ENCODE measurements at places on chromosomes 5 and 9. TPM values are rescaled to one million over a fixed set of nuclear protein-coding genes. Genes with fewer than 3 reads are reported as not detected.

- DNase-seq: no peak
Measured at GRCh38 chr5:111960476-111961215, 203.7 kb upstream of the NREP start.

- peak; percentile 75 for DNase-seq
Measured at GRCh38 chr9:78035383-78035993, 3.9 kb upstream of the GNAQ start.

The ARHGEF39 gene
- 0.39 TPM for total RNA-seq

- DNase-seq: no peak
Measured at GRCh38 chr5:53369681-53370080, 110.7 kb upstream of the FST start.

DNA sequence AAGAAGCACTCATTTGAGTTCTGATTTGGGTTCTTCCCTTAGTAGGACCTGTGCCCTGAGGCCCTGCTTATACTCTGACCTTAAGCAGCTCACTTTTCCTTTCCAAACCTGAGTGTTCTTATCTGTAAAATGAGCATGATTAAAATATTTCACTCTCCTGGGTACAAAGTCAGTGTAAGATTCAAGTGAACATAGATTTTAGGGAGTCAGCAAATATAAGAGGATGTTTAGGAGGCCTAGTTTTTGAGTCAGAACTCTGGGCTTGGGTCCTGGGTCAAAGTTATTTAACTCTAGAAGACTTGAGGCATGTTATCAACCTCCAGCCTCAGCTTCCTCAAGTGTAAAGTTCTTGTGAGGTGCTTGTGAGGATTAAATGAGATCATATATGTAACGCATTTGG lies 8.7 kb upstream of the SPARC start:
- DNase-seq: no peak

GRCh38 chr5:79613549-79613948 lies 1.3 kb downstream of the TENT2 start:
- DNase-seq: no peak

The RNF224 gene
- not detected for total RNA-seq

DNA sequence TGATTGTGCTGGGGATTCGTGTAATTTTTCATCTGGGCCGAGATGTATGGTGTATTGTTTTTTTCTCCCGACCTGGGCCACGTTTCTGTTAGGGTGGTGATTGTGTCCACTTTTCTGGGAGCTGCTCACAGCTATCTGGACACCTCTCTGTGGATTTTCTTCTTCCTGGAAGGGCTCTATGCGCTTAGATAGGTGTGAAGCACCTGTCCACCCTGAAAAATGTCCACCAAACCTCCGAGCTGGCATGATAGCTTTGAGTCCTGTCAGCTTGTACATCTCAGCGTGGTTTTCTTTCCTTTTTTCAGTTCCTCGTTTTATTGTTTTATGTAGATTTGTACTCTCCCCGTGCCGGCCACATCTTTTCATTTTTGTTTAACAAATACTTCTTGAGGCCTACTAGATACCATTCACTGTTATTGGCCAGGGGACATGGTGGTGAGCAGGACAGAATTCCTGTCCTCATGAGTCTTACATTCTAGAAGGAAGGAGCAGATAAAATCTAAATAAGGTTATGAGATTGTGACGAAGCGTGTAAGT lies 1.1 kb downstream of the UGCG start:
- no peak for DNase-seq

DNA sequence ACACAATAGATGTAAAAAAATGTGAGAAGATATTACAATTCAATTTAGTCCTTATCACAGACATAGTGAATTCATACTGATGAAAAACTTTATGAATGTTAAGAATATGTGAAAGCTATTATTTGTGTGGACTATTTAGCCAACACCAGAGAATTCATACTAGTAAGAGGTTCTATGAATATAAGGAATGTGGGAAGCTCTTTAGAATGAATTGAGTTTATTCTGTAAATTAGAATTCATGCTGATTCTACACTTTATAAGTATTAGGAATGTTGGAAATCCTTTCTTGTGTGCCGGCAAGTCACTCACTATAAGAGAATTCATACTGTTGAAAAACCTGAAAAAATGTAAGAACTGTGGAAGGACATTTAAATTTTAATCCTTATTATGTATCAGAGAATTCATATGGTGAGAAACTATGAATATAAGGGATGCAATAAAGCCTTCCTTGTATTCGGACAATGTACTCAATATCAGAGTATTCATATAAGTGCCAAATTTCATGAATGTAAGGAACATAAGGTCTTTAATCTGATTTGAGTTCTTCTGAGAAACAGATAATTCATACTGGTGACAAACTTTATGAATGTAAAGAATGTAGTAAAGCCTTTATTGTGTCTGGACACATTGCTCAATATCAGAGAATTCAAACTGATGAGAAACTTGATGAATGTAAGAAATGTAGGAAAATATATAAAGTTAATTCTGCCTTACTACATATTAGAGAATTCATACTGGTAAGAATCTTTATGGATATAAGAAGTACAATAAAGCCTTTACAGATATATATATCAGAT lies 21.6 kb upstream of the PCDHA1 start:
- no peak for DNase-seq

- DNase-seq: no peak
Measured at GRCh38 chr9:16002816-16003215, 450.0 kb downstream of the CCDC171 start.

The PCDHB16 gene
- 1.1 TPM for total RNA-seq

DNA sequence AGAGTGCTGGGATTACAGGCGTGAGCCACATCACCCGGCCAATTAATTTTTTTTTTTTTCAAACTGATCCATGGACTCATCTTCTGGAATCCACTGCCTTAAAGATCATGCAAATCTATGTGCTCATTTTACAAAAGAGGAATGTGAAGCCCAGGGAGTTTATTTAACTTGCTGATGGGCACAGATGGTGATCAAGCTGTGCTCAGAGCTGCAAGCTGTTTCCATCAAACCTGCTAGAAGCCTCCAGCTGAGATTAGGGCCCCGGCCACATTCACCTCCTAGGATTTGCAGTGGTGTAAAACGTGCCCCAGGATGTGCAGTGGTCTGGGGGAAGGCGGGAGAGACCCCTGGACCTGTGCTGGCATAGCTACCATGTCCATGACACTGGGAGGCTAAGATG lies 56.1 kb upstream of the TUT7 start:
- no peak for DNase-seq

DNA sequence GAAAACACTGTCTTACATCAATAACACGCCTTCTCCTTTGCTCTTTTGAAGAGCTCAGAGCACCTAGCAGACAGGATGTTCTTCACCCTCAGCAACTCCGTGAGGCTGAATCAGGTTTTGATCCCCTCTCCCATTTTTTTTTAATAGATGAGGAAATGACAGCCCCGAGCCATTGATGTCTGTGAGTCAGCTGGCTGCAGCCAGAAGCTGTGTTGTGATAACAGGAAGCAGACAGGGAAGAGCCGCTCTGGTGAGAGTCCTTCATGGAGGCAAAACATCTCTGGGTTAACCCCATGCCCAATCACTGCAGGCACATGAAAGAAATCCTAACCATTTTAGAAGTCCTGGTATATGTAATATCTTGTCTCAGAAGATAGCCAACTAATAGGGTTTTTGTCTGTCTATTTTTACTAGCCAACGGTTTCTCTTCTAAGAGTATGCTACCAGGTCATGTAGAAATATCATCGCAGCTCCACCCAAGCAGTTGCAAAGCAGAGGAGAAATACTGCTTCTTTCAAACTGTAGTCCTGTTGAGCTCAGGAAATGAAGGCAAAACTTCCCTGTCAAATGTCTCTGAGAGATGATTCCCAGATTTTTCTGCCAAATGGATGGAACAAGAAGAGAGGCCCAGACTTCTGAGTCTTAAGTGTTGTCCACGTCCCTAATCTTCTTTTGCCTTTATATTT lies 568.9 kb downstream of the CCDC171 start:
- no peak for DNase-seq

The LHX3 gene
- total RNA-seq: not detected

GRCh38 chr5:61598126-61598525 lies 266.1 kb downstream of the ZSWIM6 start:
- no peak for DNase-seq

GRCh38 chr5:28903643-28904042 lies 1865.3 kb upstream of the CDH9 start:
- DNase-seq: no peak

The IL9 gene
- total RNA-seq: not detected

DNA sequence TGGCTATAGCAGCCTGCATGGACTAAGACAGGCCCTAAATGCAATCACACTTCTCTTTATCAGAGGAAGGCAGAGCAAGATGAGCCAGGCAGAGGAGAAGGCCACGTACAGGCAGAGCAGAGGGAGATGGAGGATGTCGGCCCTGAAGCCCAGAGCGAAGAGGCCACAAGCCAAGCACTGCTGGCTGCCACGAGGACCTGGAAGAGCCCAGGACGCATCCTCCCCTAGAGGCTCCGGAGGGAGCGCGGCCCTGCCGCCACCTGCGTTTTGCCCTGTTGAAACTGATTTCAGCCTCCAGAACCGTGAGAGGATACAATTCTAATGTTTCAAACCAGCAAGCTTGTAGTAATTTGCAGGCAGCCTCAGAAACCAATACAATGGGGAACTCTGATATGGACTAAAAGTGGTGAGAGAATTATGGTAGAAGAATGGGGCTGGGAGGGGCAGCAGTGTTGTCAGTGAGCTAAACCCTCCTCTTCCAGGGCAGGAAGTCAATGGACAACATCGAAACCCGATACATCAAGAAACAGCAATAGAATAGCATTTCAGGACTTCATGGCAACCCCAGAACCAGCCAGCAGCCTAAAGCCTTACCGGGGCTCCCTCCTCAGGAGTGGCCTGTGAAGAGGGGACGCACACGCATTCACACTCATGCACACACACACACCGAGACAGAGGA lies 32.6 kb downstream of the ADAMTS2 start:
- DNase-seq: no peak

The CCL28 gene
- total RNA-seq: 0.87 TPM

The CENPH gene
- 6.8 TPM for total RNA-seq

The TRIO gene
- total RNA-seq: 304 TPM

The OR1N2 gene
- not detected for total RNA-seq

The TEK gene
- 63.0 TPM for total RNA-seq

The GBA2 gene
- 43.3 TPM for total RNA-seq

The HK3 gene
- total RNA-seq: not detected

- peak; percentile 95 for DNase-seq
Measured at GRCh38 chr5:150022158-150022531, 21.6 kb downstream of the HMGXB3 start.

- no peak for DNase-seq
Measured at GRCh38 chr5:149043641-149044040, 19.2 kb downstream of the SH3TC2 start.

The PDGFRB gene
- total RNA-seq: 13.0 TPM

DNA sequence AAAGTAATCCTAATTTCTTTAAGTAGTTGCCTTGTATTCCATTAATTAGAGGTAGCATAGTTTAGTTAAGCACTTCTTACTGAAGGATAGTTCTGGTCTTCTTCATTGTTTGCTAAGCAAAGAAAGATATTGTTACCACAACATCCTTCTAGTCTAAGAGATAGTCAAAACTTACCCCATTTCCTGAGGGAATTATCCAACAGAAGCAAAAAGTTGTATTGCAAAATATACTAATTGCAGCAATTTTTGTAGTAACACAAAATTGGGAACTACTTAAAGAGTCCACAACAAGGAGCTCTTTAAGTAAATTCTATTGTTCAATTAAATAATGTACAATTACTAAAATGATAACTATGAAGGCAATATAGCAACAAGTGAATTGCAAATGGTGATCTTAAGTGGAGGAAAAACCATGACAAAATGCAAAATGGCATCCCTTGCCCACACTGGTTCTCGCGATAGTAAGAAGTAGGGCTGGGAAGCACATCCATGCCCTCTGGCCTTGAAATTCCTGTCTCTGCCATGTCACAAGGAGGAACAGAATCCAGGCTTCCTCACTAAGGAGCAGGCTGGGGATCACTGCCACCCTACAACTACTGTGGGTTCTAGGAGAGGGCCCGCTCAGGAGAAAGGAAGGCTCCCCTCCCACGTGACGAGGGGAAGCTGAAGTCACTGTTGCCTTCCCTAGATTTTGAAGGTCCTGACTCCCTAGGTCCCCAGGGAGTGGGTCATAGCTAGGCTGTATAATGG lies 23.3 kb upstream of the MEGF9 start:
- no peak for DNase-seq

The PDE6A gene
- total RNA-seq: not detected

DNA sequence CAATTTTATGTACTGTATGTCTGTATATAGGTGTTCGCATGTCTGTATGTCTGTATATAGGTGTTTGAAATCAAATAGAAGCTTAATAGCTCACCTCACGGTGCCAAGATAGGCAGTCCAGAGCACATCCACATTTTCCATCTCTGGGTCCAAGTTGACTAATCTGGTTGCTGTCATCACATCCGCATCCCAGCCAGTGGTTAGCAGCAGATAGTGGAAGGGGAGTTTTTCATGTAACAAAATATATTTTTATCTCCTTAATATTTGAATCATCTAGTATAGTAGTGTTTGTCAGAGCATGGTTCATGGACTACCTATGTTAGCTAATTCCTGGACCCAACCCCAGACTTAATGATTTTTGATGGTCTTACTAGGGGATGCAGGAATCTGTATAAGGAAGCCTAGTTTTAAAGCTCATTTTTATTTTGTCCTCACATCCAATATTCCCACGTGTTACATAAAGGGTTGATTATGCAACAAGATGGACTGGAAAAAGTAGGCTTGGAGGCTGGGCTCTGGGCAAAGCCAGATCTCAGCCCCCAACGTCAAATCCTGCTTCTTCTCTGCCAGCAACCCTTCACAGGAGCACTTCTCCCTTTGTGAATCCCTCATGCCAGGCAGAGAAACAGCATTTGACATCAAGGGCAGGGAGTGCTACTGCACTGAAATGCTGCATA lies 219.7 kb downstream of the ZSWIM6 start:
- DNase-seq: no peak

The NANS gene
- 85.1 TPM for total RNA-seq

DNA sequence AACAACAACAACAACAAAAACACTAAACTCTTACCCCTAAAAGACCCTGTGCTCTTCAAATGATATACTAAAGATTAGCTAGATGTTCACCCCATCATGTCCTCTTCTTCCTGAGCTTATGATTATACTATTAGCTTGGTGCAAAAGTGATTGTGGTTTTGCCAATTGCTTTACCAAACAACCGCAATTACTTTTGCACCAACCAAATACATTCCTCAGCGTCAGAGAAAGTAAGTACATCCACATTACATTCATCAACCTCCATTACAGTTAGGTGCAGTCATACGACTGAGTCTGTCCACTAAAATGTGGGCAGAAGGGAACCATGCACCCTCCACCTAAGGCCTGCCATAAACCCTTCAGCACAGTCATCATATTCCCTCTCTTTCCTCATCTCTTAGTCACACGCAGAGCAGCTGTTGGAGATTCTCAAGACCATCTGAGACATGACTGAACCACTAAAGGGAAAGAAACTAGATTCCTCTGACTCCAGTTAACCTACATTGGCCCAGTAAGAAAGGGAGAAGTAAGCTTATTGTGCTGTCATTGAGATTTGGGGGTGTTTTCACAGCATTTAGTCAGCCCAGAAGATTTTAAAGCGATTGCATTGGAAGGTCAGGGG lies 181.6 kb upstream of the TLE4 start:
- DNase-seq: no peak
